ENCODE measurements at places on chromosomes 11 and 22. TPM values are rescaled to one million over a fixed set of nuclear protein-coding genes. Genes with fewer than 3 reads are reported as not detected.

DNA sequence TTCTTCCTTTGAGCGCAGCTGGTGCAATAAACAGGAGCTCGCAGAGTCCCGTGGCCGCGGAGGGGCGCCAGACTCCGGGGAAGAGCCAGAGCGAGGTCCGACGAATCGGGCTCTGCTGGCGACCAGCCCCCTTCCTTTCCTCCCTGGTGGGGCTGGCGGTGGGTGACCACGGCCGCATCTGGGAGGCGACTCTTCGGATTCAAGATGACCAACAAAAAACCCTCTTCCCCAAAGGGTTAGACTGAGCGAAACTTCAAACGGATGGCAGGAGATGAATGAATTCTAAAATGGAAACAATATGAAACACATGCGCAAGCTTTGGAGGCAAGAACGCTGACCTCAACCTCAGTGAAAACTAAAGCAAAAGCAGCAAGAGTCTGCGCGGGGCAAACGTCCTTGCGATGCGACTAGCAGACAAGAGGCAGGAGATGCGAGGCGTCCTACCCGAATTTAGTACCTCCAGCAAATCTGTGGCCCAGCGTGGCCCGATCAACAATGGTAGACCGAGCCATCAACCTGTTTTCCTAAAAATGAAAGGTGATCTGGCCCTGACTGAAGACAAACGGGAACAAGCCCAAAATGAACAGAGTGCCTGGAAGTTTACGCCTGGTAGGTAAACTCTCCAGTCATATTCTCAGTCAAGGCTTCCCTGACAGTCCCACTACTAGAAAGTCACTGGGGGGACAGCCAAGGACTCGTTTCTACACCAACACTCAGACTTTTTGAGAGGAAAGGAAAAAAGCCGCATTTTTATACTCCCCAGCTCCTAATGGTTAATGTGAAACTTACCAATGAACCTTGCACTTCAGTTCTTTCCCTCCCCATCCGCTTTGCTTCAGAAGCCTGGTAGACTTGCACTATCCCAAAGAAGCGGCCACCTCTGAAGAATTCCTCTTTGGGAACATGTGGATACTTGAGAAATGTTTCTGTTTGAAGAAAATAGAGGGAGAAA lies 11.6 kb downstream of the MMP3 start:
- no peak for DNase-seq

GRCh38 chr11:117560780-117561530 lies 233.3 kb downstream of the CEP164 start:
- no peak for DNase-seq

DNA sequence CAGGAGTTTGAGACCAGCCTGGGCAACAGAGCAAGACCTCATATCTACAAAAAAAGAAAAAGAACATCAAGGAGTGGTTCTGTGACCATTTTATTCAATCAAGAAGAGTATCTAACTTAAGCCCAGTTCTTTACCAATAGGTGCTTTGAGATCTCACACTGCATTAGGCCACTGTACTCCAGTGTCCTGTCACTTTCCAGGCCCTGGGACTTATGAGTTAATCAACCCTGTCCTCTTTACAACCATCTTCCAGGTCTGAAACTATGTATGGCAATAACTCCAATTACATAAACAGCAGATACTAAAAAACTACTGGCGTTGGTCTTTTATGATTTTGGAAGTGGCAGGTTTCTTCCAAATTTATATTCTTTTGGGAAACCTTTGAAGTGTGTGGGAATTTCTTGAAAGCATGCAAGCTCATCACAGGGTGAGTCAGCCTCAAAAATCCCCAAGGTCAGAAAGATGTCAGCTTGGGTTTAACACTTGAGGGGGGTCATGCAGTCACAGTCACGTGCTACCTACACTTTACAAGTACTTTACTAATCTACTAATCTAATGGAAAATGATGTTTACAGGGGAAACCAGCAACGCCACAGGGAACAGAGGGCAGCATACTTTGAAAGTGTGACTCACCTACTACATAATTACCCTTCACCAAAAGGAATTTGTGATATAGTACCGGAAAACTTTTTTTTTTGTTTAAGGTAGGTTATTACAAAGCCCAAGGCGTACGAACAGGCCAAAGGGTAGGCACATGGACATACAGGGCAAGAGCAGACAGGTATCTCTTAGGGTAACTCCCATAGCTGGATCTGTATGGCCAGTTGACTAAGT lies 15.6 kb downstream of the PISD start:
- DNase-seq, result no peak

DNA sequence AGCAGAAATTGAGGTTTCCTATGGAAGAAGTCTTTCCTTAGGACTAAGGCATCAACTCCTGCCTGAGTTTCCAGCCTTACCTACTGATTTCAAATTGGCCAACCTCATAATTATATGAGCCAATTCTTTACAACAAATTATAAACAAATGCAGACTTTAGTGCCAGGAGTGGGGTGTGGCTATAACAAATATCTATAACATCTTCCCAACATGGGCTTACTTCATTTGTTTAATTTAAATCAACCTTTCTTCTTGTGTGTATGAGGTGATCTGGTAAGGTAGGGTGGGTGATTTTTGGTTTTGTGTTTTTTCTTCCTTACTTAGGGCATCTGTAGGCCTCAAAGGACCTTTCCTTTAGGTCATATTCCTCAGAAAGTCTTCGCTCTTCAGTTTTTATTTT lies 354.9 kb downstream of the SHANK2 start:
- no peak for DNase-seq

- DNase-seq, result no peak
Measured at GRCh38 chr11:62504158-62504973, 42.2 kb downstream of the AHNAK start.

GRCh38 chr22:30289980-30290313 lies 642 bp upstream of the CASTOR1 start:
- DNase-seq, result no peak

DNA sequence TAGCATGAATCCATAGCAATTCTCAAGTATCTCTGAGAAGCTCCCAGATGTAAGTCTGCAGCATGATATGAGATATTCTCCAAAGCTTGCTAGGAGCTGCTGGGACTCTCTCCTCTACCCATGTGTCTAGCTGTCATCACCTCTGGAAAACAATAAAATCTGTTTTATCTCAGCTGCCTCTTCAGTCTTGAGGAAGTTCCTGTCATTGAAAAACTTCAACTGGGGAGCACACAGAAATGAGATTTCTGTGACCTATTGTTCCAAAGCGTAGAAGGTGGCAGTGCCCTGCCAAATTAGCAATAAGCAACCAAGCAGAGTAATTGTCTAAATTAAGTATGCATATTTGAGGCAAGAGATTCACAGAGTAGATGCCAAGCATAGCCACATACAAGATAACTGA lies 1380.6 kb upstream of the RAG2 start:
- DNase-seq, result no peak

ALDH3B2 gene
- total RNA-seq, result 109 TPM

OR5AS1 gene
- total RNA-seq, result not detected

MCHR1 gene
- 0.56 TPM for total RNA-seq

SYT9 gene
- not detected for total RNA-seq

UVRAG gene
- 8.9 TPM for total RNA-seq

CST6 gene
- 58.5 TPM for total RNA-seq
